Activated T-cell treated with anti-CD3 and anti-CD28 coated beads, Interleukin-2, amount 50 U/mL, for 1 hour (primary cell): ENCODE measurements at places on chromosomes 12 and 14.

DNA sequence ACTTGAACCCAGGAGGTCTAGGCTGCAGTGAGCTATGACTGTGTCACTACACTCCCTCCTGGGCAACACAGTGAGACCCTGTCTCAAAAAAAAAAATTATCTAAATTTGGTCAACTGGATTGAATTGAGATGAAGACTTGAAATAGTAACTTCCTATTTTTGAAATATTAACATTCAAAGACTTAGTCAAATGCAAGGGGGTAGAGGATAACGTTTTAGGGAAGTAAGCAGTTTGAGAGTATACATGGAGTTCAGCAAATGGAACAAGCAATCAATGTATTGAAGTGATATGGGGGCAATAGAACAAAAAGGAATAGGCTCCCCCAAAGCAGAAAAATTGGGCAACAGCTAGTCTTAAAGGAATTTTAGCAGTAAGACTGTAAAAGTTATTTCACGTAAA lies 4.6 kb upstream of the MFAP5 start:
- no peak for DNase-seq

- peak; percentile 74 for DNase-seq
Observed at GRCh38 chr12:121804417-121805111, 755 bp downstream of the SETD1B start.

GRCh38 chr12:25014961-25015360 lies 66.1 kb upstream of the BCAT1 start:
- DNase-seq: no peak

- DNase-seq: no peak
Observed at GRCh38 chr12:117975006-117975405, 6.2 kb upstream of the KSR2 start.

DNA sequence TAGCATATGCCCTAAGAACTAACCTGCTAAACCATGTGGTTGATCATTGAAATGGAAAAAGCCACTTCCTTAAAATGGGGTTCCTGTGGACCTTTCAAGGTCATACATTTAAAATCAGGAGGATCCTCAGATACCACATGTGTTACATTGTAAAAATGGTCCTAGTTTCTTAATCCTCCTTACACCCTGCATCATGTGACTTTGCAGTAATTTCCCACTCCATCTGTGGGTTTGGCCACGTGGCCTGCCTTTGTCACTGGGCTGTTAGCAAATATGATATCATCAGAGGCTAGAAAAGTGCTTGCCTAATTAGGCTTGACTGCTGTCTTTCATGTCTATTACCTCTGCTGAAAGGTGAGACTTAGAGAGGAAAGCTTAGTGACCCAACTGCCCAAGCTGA lies 70.7 kb downstream of the CMKLR1 start:
- no peak for DNase-seq

GRCh38 chr12:109099431-109100020 lies 2.1 kb downstream of the UNG start:
- no peak for DNase-seq

- DNase-seq: no peak
Observed at GRCh38 chr12:75556311-75556899, 45.0 kb upstream of the KRR1 start.

DNA sequence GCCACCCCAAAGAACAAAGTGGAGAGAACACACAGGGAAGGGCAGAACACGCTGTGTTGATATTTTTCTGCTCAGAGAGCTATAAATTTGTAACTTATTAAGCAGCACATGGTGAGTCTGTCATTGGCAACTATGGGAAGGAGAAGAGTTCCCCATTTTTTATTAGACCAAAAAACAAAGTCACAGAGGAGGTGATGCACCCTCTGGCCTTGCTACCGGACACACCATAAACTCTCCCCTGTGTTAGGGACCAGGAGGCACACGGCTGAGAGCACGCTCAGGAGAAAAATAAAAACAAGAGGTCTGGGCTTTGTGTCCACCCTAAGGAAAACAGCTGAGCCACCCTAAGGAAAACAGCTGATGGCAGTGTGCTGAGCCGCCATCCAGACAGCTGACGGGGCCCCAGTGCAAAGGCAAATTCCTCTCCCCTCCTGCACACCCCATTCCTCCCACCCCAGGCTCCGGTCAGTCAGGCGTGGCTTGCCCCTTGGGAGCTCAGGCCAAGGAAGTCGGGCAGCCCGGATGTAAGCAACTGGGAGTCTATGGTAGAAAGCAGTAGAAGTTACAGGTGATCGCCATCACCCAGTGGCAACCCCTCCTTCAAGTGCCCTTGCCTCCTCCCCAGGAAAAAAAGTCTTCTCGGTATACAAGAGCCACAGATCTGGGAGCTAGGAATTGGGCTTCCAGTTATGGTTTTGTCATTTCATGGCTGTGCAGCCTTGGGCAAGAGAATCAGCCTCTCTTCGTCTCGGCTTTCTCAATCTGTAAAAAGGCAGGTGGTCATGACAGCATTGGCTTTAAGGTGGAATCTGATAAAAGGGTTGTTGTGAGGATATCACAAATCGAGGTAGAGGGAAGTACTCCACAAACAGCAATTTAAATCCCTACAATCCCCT lies 2.4 kb downstream of the PXN start:
- no peak for DNase-seq

GRCh38 chr12:50006280-50006679 lies 19.0 kb downstream of the RACGAP1 start:
- DNase-seq: no peak

DNA sequence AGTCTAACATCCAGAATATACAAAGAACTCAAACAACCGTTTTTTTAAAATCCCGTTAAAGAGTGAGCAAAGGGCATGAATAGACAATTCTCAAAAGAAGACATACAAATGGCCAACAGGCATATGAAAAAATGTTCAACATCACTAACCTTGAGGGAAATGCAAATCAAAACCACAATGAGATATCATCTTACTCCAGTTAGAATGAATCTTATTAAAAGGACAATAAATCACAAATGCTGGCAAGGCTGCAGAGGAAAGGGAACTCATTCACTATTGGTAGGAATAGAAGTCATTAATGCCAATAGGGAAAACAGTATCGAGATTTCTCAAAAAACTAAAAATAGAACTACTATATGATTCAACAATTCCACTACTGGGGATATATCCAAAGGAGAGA lies 520.1 kb downstream of the RMST start:
- no peak for DNase-seq

DNA sequence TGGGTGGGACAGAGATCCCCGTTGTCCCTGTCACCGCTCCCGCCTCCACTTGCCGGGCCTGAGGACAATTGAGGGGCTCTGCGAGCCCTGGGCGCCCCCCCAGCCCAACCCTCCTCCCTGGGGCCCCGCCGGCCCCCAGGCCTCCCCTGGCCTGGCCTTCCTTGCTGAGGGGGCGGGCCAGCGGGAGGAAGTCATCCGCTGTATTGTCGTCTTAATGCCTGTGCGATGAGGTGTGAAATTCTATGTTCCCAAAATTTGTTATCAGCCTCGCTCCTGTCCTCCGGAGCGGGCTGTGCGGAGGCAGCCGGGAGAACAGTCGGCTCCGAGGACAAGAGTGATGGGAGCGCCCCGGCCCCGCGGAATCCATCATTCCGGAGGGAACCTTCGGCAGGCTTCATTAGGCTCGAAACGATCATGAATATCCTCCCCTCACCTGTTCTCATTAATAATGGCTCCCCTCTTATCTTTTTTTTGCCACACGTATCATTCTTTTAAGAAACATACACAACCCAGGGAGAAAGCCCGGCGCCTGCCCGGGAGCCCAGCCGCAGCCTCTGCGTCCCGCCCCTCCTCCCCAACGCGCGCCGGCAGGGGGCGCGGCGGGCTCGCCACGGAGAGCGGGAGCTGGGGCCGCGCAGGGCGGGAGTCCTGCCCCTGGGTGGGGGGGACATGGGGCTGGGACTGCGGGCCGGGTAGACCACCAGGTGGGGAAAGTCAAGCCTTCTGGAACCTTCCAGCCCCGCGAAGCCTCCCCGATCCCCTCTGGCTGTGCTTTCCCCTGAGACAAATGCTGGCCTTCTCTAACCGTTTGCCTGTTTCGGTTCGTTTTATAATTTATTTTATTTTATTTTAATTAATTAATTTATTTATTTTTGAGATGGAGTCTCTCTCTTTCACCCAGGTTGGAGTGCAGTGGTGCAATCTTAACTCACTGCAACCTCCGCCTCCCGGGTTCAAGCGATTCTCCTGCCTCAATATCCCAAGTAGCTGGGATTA lies 17.1 kb upstream of the DLK1 start:
- peak; percentile 33 for DNase-seq

DNA sequence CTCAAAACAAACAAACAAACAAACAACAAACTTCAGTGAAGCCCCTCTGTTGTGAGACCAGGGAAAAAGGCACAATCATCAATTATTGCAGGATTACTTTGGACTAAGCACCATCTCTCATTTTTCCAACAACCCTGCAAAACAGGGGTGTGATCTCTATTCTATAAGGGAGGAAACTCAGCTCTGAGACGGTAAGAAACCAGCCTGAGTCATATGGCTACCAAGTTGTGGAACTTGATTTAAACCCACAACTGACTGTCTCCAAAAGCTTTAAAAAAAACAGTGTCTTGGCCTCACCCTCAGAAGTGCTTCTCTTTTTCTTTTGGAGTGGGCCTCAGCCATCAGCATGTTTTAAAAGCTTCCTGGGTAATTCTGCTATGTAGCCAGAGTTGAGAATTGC lies 49.8 kb downstream of the RIN3 start:
- no peak for DNase-seq

GRCh38 chr12:2309647-2310046 lies 256.9 kb downstream of the CACNA1C start:
- DNase-seq: no peak

DNA sequence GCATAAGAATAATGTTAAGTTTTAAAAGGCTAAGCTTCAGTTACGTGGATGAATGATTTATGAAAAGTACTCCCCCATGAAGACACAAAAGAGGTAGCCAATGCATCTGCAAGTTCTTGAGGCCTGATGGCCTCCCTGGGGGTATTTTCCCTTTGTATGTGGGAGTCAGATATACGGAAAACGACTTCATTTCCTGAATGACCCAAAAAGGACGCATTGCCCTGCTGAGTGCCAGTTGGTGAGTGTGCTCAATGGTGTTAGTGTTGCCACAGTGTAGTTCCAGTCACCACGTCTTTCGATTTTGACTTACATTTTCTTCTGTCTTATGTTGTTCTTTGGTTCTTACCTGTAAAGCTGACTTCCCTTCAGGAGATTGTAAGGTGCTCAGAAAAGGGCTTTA lies 8.0 kb downstream of the ETV6 start:
- DNase-seq: no peak

- no peak for DNase-seq
Observed at GRCh38 chr14:34211732-34212131, 250.3 kb downstream of the SPTSSA start.

- peak; percentile 67 for DNase-seq
Observed at GRCh38 chr14:51093371-51094281, 1.3 kb downstream of the TRIM9 start.

DNA sequence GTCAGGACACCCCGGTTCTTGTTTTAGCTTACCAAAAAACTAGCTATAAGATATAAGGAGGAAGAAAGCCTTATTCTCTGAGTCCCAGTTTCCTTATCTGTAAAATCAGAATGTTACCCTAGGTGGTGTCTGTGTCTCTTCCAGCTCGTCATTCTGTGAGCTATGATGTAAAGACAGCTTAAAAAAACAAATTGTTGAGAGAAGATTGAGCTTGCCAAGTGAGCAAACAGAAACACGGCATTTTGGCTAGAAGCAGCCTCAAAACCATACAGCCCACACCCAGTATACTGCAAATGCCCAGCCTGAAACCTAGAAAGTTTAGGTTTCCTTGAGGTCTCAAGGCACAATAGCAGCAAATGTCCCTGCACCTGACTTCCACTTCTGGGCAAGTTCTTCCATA lies 151.4 kb downstream of the SSPN start:
- DNase-seq: no peak

DNA sequence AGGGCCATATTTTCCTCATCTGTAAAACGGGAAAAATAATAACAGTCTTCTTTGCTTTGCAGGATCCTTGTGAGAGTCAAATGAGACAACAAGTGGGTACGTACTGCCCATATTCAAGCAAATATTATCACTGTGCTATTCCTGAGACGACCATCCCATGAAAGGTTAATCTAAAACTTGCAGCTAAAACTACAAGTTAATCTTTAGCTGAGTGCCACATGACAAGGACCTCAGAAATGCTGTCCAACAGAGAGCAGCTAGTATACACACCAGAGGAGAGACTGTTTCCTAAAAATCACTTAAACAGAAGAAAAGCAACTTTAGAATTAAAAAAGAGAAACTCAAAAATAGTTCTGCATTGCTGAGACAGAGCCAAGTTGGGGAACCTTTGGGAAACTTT lies 162.7 kb upstream of the TMTC2 start:
- DNase-seq: no peak

DNA sequence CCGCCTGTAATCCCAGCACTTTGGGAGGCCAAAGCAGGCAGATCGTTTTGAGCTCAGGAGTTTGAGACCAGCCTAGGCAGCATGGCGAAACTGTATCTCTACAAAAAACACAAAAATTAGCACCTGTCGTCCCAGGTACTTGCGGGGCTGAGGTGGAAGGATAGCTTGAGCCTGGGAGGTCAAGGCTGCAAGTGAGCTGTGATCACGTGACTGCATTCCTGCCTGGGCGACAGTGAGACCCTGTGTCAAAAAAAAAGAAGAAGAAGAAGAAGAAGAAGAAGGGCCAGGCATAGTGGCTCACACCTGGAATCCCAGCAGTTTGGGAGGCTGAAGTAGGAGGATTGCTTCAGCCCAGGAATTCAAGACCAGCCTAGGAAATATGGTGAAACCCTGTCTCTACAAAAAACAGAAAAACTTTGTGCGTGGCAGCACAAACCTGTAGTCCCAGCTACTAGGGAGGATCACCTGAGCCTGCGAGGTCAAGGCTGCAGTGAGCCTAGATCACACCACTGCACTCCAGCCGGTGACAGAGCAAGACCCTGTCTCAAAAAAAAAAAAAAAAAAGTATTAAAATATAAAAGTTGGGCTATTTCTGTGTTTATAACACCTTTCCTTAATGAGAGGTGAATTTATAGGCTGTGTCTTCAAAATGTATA lies 15.5 kb downstream of the RXYLT1 start:
- no peak for DNase-seq

DNA sequence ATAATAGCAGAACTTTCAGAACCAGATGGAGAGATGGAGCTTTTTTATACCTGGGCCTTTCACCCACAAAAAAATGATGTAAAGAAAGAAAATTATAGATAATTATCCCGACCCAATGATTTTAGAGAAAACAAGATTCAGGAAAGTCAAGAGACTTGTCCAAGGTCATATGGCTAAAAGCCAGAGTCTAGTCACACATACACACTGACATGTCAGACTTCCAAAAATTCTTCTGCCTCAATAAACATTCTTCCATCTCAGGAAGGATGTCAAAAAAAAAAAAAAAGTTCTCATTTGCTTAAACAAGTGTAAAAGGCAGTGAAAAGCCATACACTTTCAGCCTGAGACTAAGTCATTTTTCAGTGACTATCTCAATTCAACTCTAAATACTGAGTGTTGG lies 116.0 kb downstream of the PRICKLE1 start:
- DNase-seq: no peak

GRCh38 chr14:100837805-100838350 lies 12.0 kb downstream of the MEG3 start:
- no peak for DNase-seq

- no peak for DNase-seq
Observed at GRCh38 chr12:14578646-14579045, 11.0 kb upstream of the PLBD1 start.

GRCh38 chr14:79418649-79419415 lies 792.5 kb downstream of the DIO2 start:
- no peak for DNase-seq

GRCh38 chr12:45666396-45666795 lies 63.1 kb upstream of the ARID2 start:
- DNase-seq: no peak

GRCh38 chr12:23719493-23719892 lies 230.0 kb downstream of the SOX5 start:
- no peak for DNase-seq
